ENCODE measurements at places on chromosomes 4 and X.

- no peak for DNase-seq
Measured at GRCh38 chr4:98298022-98298421, 36.8 kb downstream of the RAP1GDS1 start.

DNA sequence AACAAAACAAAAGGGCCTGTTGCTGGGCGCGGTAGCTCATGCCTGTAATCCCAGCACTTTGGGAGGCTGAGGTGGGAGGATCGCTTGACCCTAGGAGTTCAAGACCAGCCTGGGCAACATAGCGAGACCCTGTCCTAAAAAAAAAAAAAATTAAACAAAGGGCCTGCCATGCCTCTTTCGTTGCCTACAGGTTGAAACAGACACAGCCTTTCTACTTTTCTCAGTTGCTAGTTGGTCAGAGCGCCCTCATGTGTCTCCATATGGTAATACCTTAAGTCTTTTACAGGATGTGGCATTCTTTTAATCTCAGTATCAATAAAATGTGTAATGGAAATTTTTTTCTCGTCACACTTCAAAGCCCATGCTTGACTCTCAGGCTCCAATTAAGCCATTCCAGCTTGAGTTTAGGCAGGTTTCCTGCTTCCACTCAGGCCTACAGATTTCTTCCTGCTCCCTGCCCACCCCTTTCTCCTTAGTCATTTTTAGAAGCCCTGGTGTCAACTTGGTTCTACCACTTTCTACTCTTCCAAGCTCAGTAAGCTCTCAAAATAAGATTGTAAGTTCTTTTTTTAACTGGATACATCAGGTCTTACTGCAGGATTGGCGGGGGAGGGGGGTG, 4.6 kb upstream of the SOWAHD start:
- no peak for DNase-seq

GRCh38 chrX:156001001-156001666, 3.6 kb downstream of the IL9R start:
- no peak for DNase-seq

DNA sequence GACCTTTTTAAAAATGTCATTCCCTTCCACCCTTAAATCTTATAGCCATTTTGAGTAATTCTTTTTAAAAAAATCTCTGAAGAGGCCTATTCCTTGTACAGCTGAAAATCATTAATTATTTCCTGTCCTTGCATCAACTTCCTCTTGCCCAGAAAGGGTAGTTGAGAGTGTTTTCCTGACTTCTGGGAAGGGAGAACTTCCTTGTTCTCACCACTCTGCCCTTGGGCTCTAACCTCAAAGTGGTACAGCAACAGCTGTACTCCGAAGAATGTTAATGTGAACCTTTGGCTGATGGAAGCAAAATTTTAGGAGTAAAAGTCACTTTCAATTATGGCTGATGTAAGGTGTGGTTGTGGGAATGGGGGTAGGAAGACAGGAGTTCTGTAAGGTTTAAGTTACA, 15.1 kb upstream of the FABP2 start:
- no peak for DNase-seq

- no peak for DNase-seq
Measured at GRCh38 chr4:112038861-112039260, 106.4 kb upstream of the FAM241A start.

DNA sequence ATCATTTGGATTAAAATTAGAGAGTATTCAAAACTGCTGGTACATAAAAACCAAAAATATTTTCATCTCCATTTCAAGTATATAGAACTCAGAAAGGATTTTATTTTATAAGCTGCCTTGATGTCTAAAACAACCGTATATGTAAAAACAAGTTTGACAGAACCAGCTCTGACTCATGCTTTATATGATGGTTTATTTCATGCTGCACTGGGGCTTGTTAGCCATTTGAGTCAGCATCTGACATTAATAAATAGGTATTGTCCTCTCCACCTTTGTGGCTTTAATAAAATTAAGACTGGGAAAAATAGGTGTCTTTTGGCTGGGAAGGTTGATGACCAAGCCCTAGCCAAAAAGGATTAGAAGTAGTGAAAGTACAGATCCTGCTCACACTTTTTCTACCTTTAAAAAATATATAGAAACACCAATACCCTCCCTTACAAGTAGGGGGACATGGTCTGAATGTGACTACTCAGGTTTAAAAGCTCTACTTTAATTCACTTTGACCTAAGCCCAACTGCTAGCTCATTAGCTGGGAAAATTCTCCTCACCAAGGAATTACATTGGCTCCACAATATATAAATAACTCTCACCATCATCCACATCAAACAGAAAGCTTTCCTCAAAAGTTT, 228.1 kb downstream of the ADAMTS3 start:
- no peak for DNase-seq

DNA sequence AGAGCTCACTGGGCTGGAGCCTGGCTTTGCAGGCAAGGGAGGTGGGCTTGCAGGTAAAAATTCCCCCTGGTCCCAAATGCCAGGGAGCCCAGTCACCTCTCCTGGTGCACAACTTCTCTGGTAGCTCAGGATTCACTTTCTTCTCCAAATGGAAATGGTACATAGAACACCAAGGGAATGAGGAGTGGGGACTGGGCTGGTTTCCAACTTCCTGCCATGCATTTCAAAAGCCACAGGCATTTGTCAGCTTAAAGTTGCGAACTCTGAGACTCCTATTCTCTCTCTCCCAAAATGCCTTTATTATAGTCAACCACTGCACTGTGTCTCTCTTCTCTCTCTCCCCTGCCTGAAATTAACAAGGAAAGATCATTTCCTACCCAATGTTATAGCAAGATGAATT, 177.3 kb downstream of the GRIA3 start:
- DNase-seq: no peak

DNA sequence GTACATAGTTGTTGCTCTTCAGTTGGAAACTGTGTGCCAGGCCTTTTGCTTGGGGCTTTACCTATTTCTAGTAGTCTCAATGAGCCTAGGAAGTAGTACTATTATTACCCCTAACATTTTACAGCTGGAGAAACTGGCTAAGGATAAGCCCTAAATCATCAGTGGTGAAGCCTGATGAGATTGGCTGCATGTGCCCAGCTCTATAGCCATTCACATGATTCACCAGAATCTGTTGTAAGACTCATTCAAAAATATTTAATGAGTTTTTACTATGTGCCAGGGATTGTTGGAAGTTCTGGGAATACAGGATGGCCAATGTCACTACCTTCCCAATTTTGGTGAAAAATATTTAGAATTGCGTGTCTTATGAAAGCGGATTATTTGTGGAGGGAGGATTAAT, 2.8 kb downstream of the KIT start:
- no peak for DNase-seq

DNA sequence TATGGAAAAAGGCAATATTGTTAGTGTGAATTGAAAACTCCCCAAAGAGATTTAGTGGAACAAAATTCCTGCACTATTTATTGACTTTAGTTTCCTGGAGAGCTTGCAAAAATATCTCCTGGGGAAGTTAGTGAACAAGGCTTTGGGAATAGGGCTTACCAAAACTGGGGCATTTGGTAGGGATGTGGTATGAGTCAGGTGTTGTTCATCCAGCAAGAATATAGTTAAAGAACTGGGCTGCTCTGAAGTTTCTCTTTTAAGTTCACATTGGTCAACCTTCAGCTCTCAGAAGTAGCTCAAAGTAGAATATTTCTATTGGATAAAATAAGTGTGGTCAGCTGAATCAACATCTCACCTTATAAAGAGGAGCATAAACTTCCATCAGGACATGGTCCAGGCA, 185.0 kb downstream of the CPE start:
- no peak for DNase-seq

GRCh38 chrX:33909836-33910235, 222.3 kb downstream of the FAM47A start:
- DNase-seq: no peak

All from mesothelial cell of epicardium (in vitro differentiated cells).